ENCODE measurements at places on chromosomes 2 and 18.

- DNase-seq = no peak
These were observed 574 bp downstream of the NIFK start for GRCh38 chr2:121736140-121736461.

- no peak for DNase-seq
These were observed 91.0 kb upstream of the MCFD2 start for GRCh38 chr2:47006374-47007222.

DNA sequence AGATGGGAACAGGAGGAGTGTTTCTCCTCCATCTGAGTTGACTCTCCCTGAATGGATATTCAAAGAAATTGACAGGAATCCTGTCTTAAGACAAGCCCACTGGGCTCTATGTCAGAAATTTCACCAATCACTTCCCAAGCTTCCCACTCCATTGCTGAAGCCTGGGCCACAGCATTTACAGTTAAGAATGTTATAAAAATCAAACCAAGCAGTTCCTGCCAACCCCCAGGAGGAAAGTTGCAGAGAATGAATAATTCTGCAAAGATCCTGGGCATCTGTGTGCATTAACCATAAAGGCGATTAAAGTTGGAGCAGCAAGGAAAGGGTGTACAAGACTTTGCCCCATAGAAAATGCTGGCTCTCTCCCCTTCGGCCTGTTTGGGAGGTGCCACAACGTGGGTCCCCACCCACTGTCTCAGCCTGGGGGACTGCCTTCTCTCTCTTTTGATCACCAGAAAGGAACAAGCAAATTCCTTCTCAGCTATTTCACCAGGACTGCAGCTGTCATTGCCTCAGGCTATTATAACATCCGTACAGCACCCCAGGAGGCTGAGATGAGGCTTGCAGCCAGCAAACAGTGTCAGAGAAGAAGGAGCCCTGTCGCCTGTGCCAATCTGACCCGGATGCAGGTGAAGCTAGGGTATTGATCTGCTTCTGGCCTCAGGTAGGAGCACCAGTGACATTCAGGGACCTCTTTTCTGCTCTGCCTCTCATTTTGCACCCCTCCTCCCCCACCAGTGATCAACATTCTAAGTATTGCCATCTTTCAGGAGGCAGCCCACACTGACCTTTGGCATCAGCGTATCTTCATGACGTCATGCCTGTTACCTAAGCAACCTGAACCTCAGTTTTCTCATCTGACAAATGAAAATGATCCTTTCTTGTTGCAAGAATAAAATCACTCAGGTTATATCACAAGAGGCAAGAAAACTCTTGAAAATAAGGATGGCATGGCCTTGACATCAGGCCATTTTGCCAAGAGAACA, 219.0 kb downstream of the SH3BP4 start:
- no peak for DNase-seq

DNA sequence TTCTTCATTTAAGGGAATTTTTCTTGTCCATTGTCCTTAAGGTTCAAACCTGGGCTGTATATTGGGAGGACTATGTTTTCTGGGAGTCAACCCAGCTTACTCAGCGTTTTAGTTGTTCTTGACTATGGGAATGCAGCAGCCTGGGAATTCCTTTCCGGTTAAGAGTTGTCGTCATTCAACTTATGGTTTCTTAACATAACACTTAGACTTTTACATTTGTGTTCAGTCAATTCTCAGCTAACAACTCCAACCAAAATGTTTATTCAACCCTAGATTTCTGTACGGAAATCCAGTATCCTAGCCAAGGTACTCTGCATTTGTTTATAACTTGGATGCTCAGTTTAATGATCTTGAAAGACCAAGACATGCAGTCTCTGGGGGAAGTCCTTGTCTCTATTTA, 960.9 kb downstream of the CBLN2 start:
- no peak for DNase-seq

GRCh38 chr2:100786985-100787384, 33.0 kb upstream of the NPAS2 start:
- no peak for DNase-seq

DNA sequence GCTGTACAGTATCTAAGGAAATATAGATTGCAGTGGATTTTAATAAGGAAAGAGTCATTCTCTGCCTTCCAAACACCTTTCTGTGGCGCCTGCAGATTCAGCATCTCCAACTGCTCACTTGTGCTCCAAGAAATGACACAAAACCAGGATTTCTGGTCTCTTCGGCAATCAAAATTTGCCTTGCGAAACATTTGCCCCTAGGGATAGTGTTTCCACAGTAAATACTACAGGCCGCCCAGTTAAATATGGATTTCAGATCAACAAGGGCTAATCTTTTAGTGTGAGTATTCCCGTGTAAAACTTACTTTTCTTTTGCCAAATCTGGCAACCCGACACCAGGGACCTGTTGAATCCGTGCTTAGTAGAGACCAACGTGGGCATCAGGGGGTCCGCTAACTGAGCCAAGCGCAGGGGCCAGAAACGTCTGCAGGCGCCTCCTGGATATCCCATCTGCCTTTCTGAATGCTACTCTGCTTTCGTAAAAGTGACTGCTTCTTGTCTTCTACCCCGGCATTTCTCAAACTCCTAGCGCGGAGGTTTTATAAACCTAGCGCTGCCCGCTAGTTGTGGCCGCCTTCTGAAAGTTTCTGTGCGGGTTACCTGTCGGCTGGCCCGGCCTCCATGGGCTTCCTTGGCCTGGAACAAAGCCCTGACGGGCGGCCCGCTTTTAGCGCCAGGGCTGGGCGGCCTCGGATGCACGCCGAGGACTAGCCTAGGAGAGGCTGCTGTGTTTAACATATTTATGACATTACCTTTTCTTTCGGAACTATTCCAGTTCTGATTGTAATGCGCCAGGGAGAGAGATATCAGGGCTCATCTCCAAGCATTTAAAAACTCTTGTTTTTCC, 2.5 kb downstream of the CYP1B1 start:
- DNase-seq = no peak

DNA sequence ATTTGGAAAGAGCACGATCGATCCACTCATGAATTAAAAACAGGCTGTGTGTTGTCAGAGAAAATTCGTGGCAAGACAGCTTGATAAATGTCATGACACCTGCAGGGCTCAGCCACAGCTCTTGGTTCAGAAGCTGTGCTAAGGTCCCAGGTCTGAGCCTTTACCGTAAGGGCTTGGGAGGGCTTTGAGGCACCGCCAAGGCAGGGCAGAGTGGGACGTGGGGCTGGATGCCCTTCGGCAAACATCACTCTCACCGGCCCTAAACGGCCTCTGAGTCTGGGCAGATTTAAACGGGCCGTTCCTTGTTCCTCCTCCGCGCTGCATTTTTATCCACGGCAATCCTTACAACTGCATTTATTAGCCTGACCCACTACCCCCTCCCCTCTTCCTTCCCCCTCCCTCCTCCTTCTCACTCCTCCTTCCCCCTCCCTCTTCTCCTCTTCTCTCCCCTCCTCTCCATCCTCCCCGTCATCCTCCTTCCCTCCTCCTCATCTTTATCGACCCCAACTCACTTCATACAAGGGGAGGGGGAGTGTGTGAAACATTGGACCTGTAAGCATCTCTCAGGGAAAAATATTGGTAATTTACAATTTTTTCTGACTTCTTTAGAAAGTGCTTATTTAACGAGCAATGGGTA, 33.9 kb downstream of the MBP start:
- no peak for DNase-seq
